ENCODE measurements at places on chromosomes 1 and 21.
A peak's percentile ranks its signal among the peaks of the same experiment; 100 is the strongest.

DNA sequence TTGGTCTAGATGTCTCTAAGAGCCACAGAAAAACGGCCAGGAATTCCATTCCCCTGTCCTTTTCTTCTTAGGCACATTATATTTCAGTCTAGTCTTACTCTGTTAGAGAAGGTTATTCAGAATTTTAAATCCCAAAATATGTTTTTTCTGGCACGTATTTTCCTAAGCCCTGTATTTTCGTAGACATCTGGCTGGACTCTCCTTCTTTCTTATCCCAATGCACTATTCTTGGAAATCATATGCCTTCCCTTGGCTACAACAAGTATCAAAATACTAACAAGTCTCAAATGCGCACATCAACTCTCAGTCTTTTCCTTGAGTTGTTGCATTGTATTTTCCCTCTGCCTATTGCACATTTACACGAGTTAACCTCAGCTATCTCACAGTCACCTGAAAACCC lies 96.2 kb downstream of the DPYD start:
- DNase-seq, result no peak

DNA sequence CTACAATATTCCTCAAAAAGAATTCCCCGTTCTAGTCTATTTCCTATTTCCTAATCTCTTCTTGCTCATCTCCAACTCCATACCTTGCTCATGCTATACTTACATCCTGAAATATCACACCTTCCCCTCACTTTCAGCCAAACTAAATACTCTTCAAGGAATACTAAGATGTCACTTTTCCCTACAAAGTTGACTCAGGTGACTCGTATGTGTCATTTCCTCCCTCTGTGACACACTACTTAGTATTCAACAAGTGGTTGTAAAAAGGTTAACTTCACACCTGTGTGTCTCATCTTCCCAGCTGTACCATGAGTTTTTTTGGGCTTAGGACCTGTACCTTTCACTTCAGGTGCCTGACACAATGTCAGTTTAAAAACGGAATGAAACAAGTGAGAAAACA lies 81.9 kb upstream of the LBR start:
- DNase-seq, result no peak

DNA sequence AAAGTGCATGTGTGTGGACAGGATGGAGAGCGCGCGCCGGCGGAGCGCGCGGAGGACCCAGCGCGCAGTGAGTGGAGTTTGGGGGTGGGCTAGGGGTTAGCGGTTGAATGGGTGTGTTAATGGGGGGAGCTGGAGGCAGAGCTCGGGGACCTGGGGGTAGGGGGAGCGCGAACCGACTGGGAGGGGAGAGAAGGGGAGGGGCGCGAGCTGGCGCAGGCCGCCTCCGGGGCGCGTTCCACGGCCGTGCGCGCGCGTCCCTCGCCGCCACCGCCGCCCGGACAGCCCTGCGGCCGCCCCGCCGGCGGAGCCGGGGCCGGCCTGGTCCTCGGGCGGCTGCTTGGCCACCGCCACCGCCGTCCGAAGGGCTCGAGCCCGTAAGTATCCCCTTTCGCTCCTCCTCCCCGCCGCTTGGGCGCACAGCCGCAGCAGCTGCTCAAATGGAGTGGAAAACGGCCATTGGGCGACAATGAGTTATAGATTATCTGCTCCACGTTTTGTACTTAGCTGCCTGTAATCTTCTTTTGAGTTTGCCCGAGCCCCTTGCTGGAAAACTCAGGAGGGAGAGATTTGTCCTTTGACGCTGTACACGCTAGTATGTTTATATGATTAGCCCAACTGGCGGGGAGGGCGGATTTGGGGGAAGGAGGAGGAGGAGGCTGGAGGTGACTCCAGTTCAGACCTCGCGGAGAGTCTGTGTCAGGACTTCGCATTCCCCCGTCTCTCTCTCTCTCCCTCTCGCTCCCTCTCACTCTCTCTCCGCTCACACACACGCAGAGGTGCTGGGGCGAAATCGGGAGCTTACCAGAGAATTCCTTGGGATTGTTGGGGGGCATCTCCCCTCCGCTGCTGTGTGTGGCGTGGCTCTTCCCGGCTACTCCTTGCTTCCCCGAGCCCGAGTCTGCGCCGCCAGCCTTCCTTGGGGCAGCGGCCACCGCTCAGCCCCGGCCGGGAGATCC lies at the start of gene ADGRL2:
TSS of gene ADGRL2 (plus strand) at position 240 of the 956 bp plus-strand sequence. CDS start 36,051 bp downstream, outside the sequence.
- DNase-seq, result peak; percentile 94

- no peak for DNase-seq
Measured at GRCh38 chr1:152501704-152502103, 8.9 kb upstream of the LCE5A start.

GRCh38 chr1:228860911-228861831 lies 125.9 kb downstream of the RHOU start:
- DNase-seq, result no peak

GRCh38 chr1:164638492-164639202 lies 79.7 kb downstream of the PBX1 start:
- DNase-seq, result no peak

DNA sequence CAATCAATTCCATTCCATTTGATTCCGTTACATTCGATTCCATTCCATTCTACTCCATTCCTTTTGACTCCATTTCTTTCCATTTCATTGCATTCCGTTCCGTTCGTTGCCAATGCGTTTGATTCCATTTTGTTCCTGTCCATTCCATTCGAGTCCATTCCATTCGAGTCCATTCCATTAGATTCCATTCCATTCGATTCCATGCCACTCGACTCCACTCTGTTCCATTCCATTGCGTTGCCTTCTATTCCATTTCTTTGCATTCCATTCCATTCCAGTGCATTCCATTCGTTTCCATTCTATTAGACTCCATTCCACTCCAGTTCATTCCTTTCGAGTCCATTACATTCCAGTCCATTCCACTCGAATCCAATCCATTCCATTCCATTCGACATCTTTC lies 2587.5 kb upstream of the TPTE start:
- DNase-seq, result no peak

DNA sequence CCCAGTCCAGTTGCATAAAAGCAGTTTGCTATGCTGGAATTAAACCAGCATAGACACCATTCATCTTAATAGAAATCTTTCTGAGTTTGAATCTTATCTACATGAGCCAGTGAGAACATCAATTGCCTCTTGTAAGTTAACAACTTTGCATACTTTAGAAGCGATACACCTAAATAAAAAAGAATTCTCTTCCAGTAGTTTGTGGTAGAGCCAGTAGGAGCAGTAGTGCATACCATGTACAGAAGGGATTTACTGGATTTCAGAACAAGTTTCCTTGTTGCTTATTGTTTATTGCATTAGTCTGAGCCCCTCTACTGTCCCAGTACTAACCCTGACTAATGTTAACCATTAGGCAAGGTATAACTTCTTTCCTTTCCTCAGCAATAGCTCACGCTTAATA lies 313.1 kb downstream of the TGFB2 start:
- no peak for DNase-seq

DNA sequence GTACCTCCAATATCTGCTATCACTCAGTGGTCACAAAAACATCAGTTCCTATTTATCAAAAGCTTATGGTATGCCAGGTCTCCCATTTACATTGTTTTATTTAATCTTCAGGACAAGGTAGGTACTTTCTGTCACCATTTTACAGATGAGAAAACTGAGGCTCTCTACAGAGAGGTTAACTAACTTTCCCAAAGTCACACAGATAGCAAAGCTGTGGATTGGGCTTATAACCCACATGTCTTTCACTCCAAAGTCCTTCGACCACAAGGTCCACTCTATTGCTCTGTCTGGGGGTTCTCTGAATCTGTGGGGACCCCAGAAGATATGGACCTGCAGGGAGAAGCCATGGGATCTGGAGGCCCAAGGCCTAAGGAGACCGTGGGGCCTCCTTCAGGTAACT lies 26.6 kb upstream of the EPS8L3 start:
- DNase-seq, result no peak

GRCh38 chr1:184044603-184045376 lies 6.7 kb upstream of the TSEN15 start:
- DNase-seq, result peak; percentile 29

GRCh38 chr21:37700641-37701202 lies 215.5 kb downstream of the KCNJ6 start:
- peak; percentile 95 for DNase-seq
